ENCODE measurements at places on chromosomes 7 and 10.

- peak; percentile 52 for DNase-seq
Observed at GRCh38 chr7:101315336-101315735, 6.3 kb downstream of the IFT22 start.

- no peak for DNase-seq
Observed at GRCh38 chr10:50807851-50808776, 68.4 kb downstream of the ASAH2B start.

DNA sequence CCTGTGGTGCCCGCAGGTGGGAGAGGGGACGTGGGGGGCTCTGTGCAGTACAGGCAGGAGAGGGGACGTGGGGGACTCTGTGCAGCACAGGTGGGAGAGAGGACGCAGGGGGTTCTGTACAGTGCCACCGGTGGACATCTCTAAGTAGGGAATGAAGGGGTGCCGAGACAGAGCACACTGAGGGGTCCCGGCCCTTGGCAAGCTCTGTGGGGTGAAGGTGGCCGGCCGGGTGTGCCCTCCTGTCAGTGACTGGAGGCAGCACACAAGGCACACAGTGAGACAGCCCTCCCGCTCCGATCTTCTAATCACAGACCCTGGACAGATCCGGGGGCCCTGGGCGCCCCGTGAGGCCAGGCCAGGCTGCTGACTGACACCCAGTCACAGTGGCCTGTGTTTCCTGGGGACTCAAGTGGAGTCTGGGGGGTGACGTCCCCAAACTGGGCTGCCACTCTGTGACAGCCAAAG lies 11.2 kb downstream of the GPR146 start:
- DNase-seq = no peak

DNA sequence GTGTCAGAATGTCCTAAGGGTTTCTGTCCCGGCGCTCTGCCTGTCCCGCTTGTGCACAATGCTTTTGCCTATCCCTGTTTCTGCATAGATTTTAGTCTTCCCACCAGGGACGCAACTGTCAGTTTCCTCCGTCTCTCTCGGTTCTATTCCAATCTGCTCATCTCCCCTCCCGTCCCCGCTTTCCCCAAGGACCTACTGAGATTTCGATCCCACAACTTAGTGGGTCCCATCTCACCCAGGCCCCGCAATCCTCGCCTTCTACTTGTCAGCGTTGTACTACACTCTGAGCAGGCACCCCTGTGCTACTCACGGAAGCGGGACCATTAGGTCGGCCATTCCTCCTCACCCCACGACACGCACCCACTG lies 519 bp upstream of the ZNF655 start:
- no peak for DNase-seq

- DNase-seq = peak; percentile 49
Observed at GRCh38 chr7:117715784-117716445, 157.3 kb downstream of the CTTNBP2 start.

DNA sequence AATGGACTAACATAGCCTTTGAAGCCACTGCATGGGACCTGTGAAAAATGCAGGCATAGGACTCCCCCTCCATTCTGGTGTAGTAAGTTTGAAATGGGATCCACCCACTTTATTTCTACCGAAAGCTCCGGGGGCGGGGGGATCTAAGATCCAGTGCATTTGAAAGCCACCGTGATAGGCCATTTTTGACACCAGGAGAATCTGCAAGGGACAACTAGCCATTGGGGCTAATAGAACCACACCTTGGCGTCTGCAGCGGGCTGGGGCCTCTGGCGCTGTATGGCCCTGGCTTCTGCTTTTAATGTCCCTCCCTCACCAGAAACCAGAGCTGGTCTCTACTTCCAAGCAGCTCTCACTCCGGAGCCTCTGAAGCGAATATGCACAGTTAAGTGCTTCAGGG lies 60.1 kb upstream of the GPR26 start:
- no peak for DNase-seq

DNA sequence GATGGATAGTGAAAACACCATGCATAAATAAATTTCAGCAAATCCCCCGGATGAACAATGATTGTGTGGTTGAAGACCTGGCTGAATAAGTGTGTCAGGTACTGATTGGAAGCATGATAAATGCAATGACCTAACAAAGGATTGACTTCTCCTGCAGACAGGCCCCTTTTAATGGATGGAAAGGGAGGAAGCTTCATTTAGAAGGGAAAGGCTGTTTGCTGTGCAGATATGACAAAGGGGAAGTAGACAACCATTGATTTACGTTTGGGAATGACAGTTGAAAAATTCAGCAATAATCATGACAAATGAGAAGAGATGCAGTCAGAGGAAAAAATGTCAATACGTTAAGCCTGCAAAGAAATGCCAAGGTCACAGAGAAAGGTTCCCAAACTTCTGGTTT lies 503.8 kb downstream of the LRMDA start:
- no peak for DNase-seq

DNA sequence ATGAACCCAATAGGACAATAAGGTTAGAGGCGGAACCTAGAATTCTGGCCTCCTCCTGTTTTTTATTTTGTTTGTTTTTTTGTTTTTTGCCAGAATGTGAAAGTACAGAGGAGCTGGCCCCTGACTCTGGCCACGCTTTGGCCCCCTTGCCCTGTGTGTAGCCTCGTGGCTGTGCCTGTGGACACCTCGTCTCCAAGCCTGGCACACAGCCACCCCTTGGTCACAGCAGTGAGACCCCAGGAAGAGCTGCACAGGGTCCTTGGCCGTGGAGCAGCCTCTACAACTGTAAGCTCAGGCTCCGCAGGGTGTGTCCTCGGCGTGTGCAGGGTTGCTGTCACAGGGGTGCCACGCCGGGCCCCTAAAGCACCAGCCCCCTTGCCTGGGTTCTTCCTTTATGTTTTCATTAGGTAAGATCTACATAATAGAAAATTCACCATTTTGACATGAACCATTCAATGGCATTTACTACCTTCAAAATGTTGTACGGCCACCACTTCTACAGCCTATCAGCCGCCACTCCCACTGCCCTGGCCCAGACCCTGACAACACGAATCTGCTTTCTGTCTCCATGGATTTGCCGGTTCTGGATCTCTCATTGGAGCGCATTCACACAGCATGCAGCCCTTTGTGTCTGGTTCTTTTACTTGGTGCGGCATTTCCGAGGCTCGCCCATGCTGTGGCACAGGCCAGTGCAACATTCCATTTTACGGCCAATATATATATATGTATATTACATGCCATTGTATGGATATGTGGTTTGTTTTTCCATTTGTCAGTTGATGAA lies 51.0 kb downstream of the AMZ1 start:
- DNase-seq = no peak

GRCh38 chr7:128003787-128004186 lies 27.4 kb downstream of the LRRC4 start:
- no peak for DNase-seq
